ENCODE measurements at places on chromosomes 6 and 20.

GRCh38 chr6:12232821-12233220, 57.3 kb upstream of the EDN1 start:
- DNase-seq = no peak

DNA sequence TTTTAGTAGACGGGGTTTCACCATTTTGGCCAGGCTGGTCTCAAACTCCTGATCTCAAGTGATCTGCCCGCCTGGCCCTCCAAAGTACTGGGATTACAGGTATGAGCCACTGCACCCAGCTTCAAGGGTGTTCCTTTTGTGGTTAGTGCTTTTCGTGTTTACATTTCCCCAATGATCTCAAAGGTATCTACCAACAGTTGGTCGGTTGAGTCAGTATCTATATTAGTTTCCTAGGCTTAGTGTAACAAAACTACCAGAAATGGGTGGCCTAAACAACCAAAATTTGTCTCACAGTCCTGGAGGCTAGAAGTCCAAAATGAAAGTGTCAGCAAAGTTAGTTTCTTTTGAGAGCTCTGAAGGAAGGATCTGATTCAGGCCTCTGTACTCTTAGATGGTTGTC, 30.1 kb downstream of the CASP8AP2 start:
- no peak for DNase-seq

DNA sequence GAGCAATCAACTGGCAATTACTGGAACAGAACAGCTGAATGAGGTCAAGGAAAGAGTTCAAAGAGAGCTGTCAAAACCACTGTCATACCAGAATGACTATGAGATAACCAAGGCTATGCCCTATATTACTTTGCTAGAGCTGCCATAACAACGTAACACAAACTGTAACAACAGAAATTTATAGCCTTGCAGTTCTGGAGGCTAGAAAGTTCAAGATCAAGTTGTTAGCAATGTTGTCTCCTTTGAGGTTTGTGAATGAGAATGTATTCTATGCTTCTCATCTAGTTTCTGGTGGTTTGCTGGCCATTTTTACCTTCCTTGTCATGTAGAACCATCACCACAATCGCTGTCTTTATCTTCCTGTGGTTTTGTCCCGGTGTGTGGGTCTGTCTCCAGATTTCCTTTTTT, 1323.0 kb upstream of the GJE1 start:
- no peak for DNase-seq

DNA sequence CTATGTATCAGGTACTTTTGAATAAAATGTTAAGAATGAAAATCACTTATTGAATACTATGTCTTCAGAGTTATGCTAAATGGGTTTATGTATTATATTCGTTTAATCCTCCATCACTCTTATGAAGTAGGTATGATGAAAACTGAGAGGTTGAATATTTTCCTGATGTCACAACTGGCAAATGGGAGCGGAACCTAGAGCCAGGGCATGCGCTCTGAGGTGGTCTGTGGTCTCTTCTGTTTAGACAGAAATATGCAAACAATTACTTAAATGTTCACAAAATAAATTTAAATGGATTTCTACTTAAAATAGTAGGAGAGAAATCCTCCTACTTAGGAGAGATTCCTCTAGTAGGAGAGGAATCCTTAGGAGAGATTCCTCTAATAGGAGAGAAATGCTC, 21.3 kb upstream of the UTRN start:
- DNase-seq = no peak

GRCh38 chr6:14144678-14145113, 27.1 kb downstream of the CD83 start:
- peak; percentile 51 for DNase-seq

Data from stimulated activated CD8-positive, alpha-beta memory T cell treated with anti-CD3 and anti-CD28 coated beads, Interleukin-15, amount 100 ng/mL, for 24 hours (primary cell).